Globus pallidus (tissue), 1 donor: ENCODE measurements at places on chromosomes 2 and 18.

DNA sequence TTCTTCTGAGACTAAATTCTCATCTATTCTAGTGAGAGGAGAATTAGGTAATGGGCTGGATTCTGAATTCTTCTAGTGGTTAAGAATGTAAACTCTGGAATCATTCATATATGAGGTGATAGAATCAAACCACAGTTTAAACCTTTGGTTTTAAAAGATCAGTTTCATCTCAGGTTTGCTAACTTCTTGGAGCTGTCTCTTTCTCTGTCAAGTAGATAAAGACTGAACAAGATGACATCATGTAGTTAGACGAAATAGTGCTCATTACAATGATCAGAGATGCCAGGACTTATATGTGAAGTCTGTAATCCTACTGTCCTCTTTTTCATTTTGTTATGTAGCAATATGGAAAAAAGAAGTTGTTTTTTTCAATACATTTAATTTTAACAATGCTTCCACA, 4.9 kb downstream of the CEBPZOS start:
- no peak for DNase-seq

DNA sequence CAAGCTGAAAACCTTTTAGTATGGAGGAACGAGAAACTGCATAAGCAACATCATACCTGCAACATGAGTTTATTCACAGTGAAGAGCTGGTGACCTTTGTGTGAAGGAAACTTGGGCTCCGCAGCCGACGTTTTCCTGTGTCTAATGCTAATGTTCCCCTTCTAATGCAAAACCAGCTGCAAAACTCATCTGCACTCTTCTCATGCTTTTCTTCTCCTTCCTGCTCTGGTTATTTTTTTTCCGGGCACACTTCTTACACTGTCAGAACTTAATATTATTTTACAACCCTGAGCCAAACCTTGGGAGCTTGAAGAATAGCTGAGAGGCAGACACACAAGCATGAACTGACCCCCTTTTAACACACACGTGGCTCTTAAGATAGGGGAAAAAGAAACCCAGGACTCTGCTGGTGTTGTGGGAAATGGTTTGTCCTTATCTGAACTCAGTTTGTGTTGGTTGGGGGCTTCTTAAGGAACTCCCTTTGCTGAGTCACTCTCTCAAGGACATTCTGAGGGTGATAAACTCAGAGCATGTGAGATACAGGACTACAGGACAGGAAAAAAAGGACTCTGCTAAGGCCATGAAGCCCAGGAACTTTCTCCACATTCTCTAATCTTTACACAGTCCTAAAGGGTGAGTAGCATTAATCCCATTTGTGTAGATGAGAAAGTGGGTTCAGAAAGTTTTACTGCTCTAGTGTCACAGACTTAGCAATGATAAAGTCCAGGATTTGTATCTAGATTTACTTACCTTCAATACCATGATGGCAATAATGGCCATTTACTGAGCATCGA, 439.3 kb upstream of the TRIB2 start:
- no peak for DNase-seq

- no peak for DNase-seq
Observed at GRCh38 chr2:27041752-27042151, 9.0 kb downstream of the TMEM214 start.

DNA sequence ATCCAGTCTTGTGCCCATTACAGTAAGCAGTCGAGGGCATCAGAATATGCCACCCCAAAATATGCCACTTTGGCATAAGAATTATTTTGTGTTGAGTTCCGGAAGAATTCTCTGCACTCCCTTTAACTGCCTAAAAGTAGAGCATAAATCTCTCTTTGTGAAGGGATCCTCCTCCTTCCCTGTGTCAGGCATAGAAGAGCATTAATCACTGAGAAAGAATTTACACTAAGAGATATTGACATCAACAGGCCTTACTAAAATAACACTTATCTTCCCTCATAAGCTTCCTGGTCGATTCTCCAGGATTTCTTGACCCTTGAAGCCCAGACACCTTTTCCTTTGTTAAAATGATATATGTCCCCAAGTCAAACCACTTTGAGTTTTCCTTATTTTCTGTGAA, 27.6 kb upstream of the KYNU start:
- no peak for DNase-seq

GRCh38 chr2:128615571-128615970, 296.9 kb upstream of the HS6ST1 start:
- DNase-seq: no peak

GRCh38 chr2:43790147-43790546, 16.3 kb downstream of the DYNC2LI1 start:
- no peak for DNase-seq

DNA sequence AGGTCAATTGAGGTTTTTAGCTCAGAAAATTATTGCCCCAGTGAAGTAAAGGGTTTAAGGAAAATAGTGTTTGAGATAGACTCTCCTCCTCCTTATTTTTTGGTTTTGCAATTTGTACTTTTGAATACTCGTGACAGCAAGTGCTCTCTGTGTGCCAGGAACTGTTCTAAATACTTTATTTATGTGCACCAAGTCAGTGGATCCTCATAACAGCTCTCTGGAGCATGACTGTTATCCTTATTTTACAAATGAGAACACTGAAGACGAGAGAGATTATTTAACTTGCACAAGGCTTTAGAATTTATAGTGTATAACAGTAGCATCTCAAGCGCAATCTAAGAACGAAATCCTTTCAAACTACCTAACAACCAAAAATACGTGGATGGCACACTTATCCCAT, 24.7 kb downstream of the BABAM2 start:
- no peak for DNase-seq

- no peak for DNase-seq
Observed at GRCh38 chr2:218362606-218363005, 5.9 kb downstream of the CATIP start.

- no peak for DNase-seq
Observed at GRCh38 chr2:225697936-225698335, 298.4 kb downstream of the NYAP2 start.

- no peak for DNase-seq
Observed at GRCh38 chr2:234969306-234970098, 17.7 kb downstream of the SH3BP4 start.

- DNase-seq: no peak
Observed at GRCh38 chr2:201777043-201777442, 3.7 kb downstream of the ALS2 start.

DNA sequence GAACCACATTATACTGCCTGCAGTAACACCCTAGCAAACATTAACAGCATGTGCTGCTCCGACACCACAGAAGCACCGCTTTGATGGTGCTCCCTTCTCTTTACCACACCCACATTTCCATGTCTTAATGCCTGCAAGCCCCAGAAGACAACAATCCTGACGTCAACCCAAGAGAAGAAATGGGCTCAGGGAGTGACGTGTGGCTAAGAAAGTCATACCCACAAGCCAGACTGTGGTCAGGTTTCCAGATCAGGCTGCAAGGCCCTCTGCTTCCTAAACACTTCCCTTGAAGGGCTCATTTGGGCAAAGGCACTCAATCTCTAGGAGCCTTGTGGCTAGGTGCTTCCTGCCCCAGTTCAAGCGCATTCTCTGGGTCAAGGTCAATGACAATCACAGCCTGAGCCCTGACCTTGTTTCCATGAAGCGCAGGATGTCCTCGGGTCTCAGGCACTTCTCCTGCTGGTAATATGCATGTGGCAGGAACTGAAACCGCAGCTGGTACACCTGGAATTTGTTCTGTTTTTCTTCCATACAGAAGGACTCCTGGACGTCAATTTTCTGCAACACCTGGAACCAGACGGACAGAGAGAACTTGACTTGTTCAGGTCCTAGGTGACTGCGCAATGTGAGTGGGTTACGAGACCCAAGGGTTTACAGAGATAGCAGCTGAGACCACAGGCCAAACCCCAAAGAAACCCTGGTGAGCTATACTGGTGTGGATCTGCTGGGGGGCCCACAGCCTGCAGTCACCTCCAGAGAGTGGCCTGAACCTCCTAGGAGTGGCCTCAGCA, 67.2 kb downstream of the POLR1A start:
- no peak for DNase-seq

GRCh38 chr2:172931918-172932520, 143.6 kb upstream of the MAP3K20 start:
- peak; percentile 56 for DNase-seq

DNA sequence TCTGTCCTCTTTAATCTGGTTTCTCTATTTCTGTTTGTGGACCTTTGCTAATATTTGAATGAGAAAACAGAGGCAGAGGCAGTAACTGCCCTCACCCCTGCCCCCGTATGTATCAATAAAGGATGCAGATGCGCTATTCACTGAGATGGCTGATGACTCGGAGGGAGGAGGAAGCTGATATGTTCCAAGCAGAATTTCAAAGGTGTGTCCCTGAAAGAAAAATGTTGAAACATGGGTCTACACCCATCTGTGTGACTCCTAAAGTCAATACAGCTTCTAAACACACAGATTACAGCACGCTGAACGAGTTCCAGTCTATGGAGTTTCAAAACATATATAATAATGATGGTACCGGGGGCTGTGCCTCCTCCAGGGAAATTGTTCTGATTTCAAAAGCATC, 38.8 kb downstream of the EPHA4 start:
- DNase-seq: no peak

DNA sequence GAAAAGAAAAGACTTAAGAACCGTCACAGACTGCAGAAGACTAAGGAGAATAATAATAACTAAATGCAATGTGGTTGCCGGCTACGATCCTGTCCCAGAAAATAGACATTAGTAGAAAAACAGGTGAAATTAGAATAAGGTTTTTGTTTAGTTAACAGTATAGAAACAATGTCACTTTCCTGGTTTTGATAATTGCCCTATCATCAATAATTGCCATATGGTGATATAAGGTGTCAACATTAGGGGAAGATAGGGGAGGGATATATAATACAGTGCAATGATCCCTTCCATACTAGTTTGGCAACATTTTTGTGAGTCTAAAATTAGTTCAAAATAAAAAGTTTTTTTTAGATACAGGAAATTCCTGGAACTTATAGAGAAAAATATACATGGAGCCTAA, 144.8 kb downstream of the SATB2 start:
- no peak for DNase-seq

- no peak for DNase-seq
Observed at GRCh38 chr2:85945586-85945985, 56.8 kb upstream of the ST3GAL5 start.

GRCh38 chr18:55001394-55002024, 42.2 kb upstream of the CCDC68 start:
- no peak for DNase-seq
